ENCODE measurements at places on chromosomes 4 and X.
A peak's percentile ranks its signal among the peaks of the same experiment; 100 is the strongest.

DNA sequence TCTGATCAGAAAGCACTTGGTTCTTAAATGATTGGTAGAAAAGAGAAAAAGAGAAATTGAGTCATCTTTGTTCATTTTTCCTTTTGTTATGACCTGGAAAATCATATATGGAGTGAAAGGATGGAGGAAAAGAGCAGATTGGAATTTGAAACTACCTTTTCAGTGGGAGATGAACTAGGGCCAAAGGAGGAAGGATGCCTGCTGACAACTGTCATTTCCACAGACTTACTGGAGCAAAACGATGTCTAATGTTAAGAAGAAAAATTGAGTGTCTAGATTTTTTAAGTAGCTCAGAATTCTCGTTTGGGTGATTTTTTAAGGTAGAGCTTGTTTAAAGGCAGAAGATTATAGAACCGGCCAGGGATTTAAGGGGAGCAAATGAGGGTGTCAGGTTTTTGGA is 144.6 kb upstream of the KCNIP4 start:
- no peak for DNase-seq

DNA sequence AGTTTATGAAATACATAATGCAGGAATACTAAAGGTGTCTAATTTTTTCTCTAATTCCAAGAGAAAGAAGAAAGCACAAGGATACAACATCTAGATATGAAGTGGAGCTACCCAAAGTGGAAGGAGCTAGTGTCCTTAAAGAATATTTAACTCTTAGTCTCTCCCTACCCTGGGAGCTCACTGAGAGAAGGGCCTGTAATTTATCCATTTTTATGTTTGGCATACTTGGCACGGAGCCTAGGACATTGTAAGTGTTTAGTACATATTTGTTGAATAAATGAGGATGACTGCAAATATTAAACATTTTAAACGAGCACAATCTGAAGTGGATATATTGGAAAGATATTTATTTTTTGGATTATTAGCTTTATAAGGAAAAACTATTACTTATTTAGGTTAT is 674.8 kb downstream of the IQCM start:
- DNase-seq: peak; percentile 6

DNA sequence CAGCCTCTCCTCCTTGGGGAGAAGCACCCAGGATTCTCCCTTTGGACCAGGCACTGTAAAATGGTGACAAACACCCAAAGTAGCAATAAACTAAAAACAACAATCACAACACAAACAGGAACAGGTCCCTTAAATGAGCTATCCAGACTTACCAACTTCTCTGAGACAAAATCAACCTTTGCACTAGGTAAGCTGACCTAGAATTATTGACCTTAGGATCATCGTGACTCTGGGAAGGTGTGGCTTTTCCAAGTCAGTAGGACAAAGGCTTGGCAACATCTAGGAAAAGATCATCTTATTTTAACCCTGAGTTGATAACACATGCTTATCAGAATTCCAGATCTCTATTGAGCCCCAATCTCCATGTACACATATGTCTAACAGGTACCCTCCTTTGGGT is 166.7 kb downstream of the PRDM5 start:
- DNase-seq: no peak

- DNase-seq: no peak
Measured at GRCh38 chr4:115844180-115844579, 730.8 kb upstream of the NDST4 start.

DNA sequence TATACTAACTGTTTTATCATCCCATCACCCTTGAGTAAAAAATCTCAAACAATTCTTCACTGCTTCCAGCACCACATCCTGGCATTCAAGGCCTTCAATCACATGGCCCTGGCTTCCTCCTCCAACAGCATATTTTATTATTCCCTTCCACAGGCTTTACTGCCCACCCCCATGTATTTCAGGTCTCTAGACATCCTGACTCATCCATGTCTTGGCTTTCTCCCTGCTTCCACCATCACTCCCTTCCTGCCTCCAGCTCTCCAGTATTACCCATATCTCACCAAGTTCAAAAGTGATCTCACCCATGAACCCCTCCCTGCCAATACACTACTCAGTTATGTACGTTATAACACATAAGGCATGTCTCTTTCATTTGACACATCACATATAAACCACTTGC is 34.7 kb upstream of the PLAC1 start:
- peak; percentile 78 for DNase-seq

GRCh38 chr4:84965553-84966381 is 723 bp downstream of the WDFY3 start:
- peak; percentile 56 for DNase-seq

GRCh38 chr4:152516156-152516555 is 19.7 kb downstream of the FBXW7 start:
- DNase-seq: peak; percentile 68

- peak; percentile 40 for DNase-seq
Measured at GRCh38 chr4:153497091-153497531, 31.0 kb downstream of the TMEM131L start.

- DNase-seq: no peak
Measured at GRCh38 chr4:849478-850175, 23.7 kb upstream of the CPLX1 start.

DNA sequence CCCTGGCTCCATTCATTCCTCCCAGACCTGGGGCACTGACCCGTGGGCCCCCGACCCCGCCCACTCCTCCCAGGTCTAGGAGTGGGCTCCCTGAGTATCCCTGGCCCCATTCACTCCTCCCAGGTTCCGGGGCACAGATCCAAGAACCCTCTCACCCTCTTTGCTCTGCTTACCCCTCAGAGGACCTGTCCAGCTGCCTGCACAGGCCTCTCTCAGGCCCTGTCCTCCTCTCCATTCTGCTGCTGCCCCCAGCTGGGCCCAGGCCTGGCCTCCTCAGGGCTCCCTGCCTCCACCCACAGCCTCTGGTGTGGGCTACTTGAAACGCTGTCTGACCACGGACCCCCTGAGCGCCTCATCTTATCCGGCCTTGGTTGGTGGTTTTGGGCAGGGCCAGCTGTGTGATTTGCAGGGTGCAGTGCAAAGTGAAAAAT is 217.7 kb upstream of the PSAPL1 start:
- no peak for DNase-seq

DNA sequence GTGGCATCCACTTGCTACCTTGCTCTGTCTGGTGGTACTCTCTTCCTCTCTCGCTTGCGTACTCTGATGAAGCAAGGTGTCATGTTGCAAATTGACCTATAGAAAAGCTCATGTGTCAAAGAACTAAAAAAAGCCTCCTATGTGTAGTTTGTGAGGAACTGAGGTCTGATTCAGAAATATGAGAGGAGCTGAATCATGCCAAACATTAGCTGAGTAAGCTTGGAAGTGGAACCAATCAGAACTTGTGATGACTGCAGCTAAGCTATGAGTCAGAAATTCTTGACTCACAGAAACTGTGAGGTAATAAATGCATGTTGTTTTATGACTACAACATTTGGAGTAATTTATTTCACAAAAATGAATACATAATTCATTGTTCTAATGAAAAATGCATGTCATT is 2138.8 kb downstream of the PCDH7 start:
- peak; percentile 15 for DNase-seq

DNA sequence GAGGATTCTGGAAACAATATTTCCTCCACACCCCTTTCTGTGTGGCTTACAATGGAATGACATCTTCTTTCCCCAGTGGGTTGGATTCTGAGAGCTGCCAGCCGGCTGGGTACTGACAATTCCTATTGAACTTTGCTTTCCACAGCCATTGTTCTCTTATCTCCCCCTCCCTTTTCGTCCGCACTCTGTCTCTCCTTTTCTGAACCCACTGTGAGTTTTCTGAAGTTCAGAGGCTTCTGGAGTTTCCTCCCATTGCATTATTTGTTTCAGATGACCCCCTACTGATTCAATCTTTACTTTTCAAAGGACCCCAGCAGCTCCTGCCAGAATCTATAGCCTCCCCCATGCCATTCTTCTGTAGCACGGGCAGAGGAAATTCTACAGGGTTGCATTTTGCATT is 10.4 kb downstream of the SMPX start:
- DNase-seq: no peak

DNA sequence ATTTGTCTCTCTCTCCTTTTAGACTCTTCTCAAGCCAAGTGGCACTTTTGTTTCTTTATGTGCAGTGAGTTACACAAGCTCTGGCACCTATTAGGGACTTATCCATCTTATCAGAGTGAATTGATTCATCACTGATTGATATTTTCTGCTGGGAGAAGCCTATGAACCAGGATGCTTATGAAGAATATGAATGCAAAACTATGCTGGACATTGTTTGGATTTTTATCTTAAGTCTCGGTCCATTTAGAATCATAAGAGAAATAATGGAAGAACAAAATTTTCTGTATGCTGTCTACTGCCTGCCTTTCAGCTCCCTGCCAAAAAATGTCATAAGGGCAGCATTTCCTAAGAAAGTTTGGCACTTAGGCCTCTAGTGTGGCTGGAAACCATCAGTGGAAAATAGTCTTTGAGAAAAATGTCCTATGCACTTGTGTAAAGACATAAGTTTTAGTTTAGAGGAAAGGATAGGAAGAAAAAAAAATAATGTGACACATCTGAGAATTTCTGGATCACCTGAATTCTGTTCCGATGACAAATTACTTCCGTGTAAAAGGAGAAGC is 365.7 kb upstream of the MAD2L1 start:
- DNase-seq: no peak

GRCh38 chrX:127466211-127466610 is 586.0 kb downstream of the ACTRT1 start:
- DNase-seq: no peak

- DNase-seq: no peak
Measured at GRCh38 chr4:15116509-15117079, 114.3 kb downstream of the CPEB2 start.

- no peak for DNase-seq
Measured at GRCh38 chrX:154030266-154030665, 10.6 kb upstream of the IRAK1 start.

- peak; percentile 11 for DNase-seq
Measured at GRCh38 chr4:172851534-172851933, 317.1 kb upstream of the GALNT7 start.

- DNase-seq: no peak
Measured at GRCh38 chr4:865572-865971, 39.6 kb upstream of the CPLX1 start.

DNA sequence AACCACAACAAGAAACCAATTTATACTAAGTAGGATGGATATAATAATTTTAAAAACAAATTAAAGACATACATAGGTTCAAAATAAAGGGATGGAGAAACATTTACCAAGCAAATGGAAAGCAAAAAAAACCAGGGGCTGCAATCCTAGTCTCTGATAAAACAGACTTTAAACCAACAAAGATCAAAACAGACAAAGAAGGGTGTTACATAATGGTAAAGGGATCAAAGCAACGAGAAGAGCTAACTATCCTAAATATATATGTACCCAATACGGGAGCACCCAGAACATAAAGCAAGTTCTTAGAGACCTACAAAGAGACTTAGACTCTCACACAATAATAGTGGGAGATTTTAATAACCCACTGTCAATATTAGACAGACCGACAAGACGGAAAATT is 66.6 kb downstream of the ATRX start:
- no peak for DNase-seq

DNA sequence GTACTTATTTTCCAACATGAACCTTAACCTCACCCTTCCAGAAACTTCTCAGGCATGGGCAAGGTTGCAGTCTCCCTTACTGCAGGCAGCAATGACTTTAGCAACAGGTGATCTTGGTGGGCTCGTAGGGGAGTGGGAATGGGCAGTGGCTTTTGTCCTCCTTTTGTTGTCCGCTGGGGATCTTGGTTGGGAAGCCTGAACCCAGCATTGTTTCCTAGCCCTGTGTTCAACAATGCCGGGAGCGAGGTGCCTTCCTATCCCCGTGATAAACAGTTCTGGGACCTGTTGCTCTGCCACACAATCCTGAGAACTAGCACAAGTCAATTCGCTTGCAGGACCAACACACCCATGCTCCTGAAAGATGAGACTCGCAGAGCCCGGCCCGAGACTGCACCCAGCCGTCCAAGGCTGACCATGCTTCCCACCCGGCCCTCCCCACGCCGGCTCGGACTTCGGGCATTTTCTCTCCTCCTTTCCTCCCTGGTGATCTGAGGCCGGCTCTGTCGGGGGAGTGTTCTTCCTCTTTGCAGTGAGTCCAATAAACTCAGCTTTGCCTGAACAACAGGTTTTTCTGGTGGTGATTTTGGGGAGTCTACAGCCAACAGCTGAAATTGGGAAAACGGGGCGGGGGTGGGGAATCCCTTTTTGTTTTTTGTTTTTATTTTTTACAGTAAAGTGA is 20.2 kb downstream of the IRAK1 start:
- DNase-seq: no peak

- DNase-seq: no peak
Measured at GRCh38 chrX:154731881-154732280, 19.0 kb downstream of the GAB3 start.

DNA sequence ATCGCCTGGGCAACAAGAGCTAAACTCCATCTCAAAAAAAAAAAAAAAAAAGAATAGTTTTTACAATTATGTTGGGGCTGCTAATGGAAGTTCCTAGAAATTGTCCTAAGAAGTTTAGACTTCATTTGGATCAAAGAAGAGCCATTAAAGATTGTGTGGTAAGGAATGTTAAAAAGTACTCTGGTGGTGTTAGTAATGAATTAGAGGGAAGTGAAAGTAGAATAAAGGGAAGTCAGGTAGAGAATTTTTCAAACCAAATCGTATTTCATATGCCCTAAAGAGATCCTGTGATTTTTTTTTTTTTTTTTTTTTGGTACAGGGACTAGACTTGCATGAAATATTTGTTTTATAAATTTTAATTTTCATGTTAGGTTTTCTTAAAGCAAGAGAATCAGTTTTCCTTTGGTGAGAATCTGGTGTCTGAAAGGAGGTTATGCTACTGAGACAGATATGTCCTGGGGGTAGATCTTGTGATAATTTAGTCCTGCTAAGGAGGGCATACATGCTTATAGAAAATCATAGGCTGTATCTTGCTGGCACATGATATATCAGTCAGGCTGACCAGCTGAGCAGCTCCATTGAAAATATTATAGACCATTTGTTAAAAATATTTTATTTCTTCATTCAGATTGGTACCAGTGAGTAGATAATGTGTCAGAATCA is 10.7 kb downstream of the SEC24B start:
- no peak for DNase-seq

DNA sequence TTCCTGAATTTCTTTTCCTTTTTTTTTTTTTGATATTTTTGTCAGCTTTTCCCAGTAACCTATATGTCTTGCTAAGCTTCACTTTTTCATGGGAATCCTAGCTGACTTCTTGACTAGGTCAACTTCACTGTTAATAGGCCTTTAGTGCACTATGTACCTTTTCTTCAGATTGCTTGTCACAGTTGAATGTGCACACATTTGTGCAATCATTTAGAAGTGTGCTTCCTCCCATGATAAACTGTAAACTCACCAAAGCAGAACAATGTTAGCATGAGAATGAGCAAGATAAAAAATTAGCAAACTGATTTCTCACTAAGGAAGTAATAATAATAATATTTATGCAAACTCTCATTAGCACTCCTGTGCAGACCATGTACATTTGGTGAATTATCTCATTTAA is 173.2 kb downstream of the PABPC4L start:
- no peak for DNase-seq

DNA sequence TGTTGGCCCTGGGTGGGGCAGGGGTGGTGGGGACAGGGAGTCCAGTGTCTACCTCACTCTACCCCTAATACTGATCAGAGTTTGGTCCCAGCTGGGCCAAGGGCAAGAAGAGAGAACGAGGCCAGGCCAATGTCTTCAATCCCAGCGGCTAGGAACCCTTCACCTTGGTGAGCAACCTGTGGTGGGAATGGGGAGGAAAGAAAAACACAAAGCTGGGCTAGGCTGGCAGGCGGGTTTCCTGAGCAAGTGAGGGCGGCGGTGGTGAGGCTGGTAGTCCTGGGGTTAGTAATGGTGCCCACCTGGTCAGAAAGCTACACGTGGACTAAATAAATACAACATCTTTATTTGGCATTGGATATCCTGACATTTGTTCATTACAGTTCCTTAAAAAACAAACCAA is 5.6 kb downstream of the PQBP1 start:
- no peak for DNase-seq

- DNase-seq: no peak
Measured at GRCh38 chrX:87961471-87961870, 443.9 kb downstream of the KLHL4 start.
